Aorta (tissue), 5 donors: ENCODE measurements at places on chromosomes 5 and 9.

DNA sequence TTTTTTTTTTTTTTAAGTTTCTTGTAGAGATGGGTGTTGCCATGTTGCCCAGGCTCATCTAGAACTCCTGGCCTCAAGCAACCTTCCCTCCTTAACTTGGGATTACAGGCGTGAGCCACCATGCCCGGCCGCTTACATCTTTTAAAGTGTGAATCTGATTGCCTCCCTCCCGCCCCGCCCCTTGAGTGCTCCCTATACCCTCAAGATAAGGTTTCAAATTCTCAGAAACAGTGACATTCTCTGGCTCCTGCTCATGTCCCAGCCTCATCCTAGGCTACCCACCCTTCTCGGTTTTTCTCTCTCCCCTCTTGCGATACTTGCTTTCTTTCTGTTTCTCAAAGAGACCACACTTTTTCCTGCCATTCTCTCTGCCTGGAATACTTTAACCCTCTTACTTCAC, 12.4 kb downstream of the MORN5 start:
- H3K4me1 ChIP-seq, result no peaks in the 10 kb centered on the region
- no peaks in the 10 kb centered on the region for H3K27me3 ChIP-seq
- no peak overlapping the region for H3K4me3 ChIP-seq

- no peak for DNase-seq
- peaks cover 2% of the 10 kb centered on the region for H3K36me3 ChIP-seq
- no peaks in the 10 kb centered on the region for H3K27me3 ChIP-seq
- no peak overlapping the region for H3K27ac ChIP-seq
Observed at GRCh38 chr5:89996335-89996734, 413.2 kb downstream of the CETN3 start.

GRCh38 chr9:137682428-137683105, 63.8 kb downstream of the EHMT1 start:
- no peaks in the 10 kb centered on the region for H3K4me1 ChIP-seq
- H3K27ac ChIP-seq, result no peak overlapping the region
- H3K36me3 ChIP-seq, result no peaks in the 10 kb centered on the region
- no peaks in the 10 kb centered on the region for H3K27me3 ChIP-seq

DNA sequence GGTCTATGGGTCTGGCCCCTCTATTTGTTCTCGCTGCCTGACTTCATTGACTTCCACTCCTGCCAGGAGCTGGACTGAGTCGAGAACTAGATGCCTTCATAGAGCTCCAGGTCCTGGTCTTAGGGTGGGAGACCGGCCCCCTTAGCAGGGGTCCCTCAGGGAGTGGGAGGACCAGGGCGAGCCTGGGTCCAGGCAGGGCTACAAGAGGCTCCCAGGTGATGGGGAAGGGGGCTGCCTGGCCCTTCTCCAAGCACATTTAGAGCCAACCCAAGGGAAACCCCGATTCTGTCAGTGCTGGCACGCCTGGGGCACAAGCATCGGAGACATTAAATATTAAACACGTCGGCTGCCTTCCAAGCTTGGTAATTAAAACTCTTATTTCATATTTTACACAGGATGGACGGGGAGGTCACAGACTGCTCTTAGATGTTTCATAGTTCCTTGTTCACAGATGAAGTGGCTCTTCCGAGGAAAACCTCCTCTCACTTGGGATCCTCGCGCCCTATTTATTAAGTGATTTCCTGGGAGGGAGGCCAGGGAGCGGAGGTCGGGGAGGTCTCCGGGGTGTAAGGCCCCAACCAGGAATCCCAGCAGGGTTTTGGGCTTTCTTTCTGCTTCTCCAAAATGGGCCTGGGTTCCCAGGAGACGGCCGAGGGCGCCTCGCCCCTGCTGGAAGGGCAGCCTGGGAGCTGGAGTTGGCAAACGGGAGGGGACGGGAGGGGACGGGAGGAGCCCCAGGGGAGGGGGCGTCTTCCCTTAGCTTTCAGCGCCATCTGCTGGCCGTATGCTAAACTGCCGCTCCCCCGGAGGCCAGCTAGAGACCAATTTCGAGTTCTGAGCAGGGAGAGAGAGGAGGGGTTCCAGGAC, 23.4 kb upstream of the ZBTB43 start:
- no peaks in the 10 kb centered on the region for H3K4me1 ChIP-seq
- no peak overlapping the region for H3K27ac ChIP-seq
- no peaks in the 10 kb centered on the region for H3K27me3 ChIP-seq
- no peak overlapping the region for H3K4me3 ChIP-seq

DNA sequence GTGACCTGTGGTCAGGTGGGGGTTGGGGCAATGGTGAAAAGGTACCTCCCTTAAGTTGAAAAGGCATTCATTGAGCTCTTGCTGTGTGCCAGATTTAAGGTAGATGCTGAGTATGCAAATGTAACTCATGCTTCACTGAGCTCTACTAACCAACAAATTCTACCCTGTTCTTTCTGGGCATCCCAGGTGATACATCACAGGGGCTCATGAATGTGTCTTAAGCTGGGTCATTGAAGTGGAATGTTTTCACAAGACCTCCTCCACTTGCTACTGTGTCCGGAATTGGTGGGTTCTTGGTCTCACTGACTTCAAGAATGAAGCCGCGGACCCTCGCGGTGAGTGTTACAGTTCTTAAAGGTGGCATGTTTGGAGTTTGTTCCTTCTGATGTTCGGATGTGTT, 362.8 kb upstream of the ZNF462 start:
- no peaks in the 10 kb centered on the region for H3K36me3 ChIP-seq
- H3K27ac ChIP-seq, result no peak overlapping the region
- no peaks in the 10 kb centered on the region for H3K4me1 ChIP-seq
- no peaks in the 10 kb centered on the region for H3K27me3 ChIP-seq

- peak overlapping the region; percentile 30 for H3K4me3 ChIP-seq
- H3K4me1 ChIP-seq, result peaks cover 3% of the 10 kb centered on the region
- no peak for DNase-seq
- H3K27me3 ChIP-seq, result no peaks in the 10 kb centered on the region
- peak overlapping the region; percentile 92 for H3K27ac ChIP-seq
Observed at GRCh38 chr9:128099231-128099931, 28.1 kb downstream of the PTGES2 start.

DNA sequence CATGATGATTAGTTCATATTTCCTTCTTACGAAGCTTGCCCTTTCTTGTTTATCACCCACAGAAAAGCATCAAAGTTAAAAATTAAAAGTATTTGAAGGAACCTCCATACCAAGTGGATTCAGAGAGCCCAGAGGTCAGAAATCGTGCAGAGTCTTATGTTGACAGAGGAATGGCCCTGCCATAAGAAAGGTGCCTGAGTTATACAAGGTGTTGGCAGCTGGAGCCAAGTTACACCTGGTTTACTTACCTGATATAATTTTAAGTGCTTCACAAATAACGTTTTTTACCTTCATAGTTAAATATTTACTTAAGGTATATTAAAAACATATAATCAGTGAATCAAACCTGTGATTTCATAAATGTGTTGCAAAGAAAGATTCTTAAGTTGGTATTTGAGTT, 42.3 kb upstream of the DHFR start:
- no peaks in the 10 kb centered on the region for H3K4me1 ChIP-seq
- H3K4me3 ChIP-seq, result no peak overlapping the region
- no peaks in the 10 kb centered on the region for H3K27me3 ChIP-seq
- H3K27ac ChIP-seq, result no peak overlapping the region
- DNase-seq, result no peak

- peaks cover 6% of the 10 kb centered on the region for H3K4me1 ChIP-seq
- H3K4me3 ChIP-seq, result no peak overlapping the region
- no peaks in the 10 kb centered on the region for H3K27me3 ChIP-seq
Observed at GRCh38 chr5:143054480-143054941, 284.3 kb downstream of the ARHGAP26 start.

DNA sequence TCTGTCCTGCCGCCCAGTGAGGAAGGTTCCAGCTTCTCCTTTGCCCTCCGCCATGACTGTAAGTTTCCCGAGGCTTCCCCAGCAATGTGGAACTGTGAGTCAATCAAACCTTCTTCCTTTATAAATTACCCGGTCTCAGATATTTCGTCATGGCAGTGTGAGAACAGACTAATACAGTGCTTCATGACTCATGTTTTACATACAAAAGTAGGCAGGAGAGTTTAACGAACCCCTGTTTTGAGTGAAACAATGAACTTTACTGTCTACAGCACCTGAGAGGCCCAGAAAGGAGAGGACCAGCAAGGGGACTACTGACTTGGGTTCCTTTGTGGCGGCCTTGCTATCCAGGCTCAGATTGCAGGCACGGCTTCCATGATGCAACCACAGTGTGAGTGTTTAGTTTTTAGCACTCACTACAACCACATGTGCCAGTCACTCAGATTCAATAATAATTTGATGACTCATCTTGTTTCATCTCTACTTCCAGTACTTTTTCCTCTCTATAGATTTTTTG, 139.1 kb upstream of the CLINT1 start:
- H3K27ac ChIP-seq, result no peak overlapping the region
- H3K27me3 ChIP-seq, result no peaks in the 10 kb centered on the region
- no peaks in the 10 kb centered on the region for H3K4me1 ChIP-seq
- DNase-seq, result no peak

DNA sequence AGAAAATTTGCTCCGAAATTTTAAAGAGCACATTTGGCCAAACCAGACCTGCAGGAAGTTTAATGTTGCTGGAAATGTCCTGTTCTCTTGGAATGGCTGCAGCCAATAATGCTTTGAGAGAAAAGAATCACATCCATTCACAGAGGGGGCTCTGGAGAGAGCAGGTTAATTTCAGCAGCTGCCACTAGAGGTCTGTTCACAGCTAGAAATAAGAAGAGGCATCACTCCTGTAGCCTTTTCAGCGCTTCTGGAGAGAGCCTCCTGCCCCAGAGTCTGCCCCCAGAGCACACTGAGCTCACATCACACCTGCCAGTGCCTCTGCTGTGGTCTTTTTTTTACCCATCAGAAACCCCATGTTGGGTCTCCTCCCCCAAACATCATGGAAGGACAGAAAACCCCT, 124.8 kb upstream of the RAD23B start:
- H3K27me3 ChIP-seq, result no peaks in the 10 kb centered on the region
- no peaks in the 10 kb centered on the region for H3K36me3 ChIP-seq
- DNase-seq, result no peak
- H3K4me1 ChIP-seq, result no peaks in the 10 kb centered on the region

DNA sequence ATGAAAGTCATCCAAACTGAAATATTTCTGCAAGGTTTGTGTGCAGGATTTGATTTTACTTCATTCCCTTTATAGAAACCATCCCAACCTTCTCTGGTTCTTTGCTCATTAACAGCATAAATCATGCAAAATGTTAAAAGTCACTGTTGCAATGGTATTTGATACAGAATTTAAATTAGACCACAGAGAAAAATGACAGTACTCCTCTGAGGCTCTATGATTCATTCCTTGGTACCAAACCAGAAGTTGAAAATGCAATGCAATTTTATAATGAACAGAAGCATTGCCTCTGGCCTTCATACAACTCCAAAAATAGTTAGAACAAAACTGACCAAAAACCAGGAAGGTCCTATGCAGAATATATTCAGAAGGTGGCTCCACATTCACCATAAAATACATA, 607.1 kb downstream of the TLE1 start:
- H3K4me3 ChIP-seq, result no peak overlapping the region
- H3K27me3 ChIP-seq, result no peaks in the 10 kb centered on the region
- no peak for DNase-seq
- H3K27ac ChIP-seq, result no peak overlapping the region
- no peaks in the 10 kb centered on the region for H3K36me3 ChIP-seq

- H3K27ac ChIP-seq, result peak overlapping the region; percentile 88
- H3K27me3 ChIP-seq, result no peaks in the 10 kb centered on the region
- H3K4me3 ChIP-seq, result no peak overlapping the region
- DNase-seq, result no peak
- peaks cover 4% of the 10 kb centered on the region for H3K4me1 ChIP-seq
Observed at GRCh38 chr9:94951324-94952135, 225.0 kb downstream of the AOPEP start.

DNA sequence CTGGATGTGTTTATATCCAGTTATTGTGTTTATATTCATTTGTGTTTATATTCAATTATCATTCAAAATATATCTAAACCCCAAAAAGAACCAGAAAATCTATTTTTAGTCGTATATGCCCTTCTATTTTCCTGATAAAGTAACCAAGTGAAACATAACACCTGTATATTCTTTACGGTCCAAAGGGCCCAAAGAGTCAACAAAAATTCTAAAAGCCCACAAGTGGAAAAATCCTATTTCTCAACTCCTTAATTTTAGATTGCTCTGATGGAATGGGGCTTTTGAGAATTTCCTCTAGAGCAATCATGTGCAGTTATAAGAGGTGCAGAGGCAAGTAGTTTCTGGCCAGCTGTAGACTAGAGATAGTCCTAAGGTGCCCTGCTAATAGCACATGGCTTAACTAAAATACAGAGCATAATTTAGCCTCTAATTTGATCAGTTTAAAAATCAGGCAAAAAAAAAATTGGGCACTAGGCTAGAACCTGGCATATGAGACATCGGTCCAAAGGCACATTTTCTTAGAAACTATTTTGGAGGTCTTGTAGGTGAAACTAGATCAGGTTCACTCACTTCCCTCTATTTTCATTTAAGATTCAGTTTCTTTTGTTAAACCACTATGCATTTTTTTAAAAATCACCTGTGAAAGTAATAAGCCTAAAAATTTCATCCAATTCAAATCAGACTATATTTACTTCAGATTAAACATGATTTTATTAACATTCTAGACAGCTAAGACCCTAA, 256.0 kb downstream of the FBXL17 start:
- H3K27me3 ChIP-seq, result no peaks in the 10 kb centered on the region
- H3K4me1 ChIP-seq, result no peaks in the 10 kb centered on the region
- no peak overlapping the region for H3K4me3 ChIP-seq
- H3K36me3 ChIP-seq, result no peaks in the 10 kb centered on the region
- DNase-seq, result no peak
- H3K27ac ChIP-seq, result no peak overlapping the region

DNA sequence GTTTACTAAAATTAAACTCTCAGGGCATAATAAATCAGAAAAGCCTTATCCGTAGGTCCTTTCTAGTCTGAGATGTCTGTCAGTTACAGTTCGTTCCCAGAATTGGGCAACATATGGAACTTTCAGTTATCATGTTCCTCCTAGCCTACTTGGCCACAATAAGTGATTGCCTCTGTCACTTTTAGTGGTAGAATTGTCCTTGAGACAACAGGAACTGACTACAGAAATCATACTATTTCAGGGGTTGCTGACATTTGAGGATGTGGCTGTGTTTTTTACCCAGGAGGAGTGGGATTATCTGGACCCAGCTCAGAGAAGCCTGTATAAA, 956 bp downstream of the ZNF189 start:
- no peak overlapping the region for H3K27ac ChIP-seq
- H3K4me1 ChIP-seq, result no peaks in the 10 kb centered on the region
- peak overlapping the region; percentile 91 for H3K4me3 ChIP-seq
- DNase-seq, result no peak

- no peaks in the 10 kb centered on the region for H3K36me3 ChIP-seq
- H3K4me1 ChIP-seq, result peaks cover 2% of the 10 kb centered on the region
- H3K4me3 ChIP-seq, result no peak overlapping the region
- no peak for DNase-seq
- H3K27ac ChIP-seq, result no peak overlapping the region
Observed at GRCh38 chr5:60365001-60365400, 335.0 kb downstream of the DEPDC1B start.

DNA sequence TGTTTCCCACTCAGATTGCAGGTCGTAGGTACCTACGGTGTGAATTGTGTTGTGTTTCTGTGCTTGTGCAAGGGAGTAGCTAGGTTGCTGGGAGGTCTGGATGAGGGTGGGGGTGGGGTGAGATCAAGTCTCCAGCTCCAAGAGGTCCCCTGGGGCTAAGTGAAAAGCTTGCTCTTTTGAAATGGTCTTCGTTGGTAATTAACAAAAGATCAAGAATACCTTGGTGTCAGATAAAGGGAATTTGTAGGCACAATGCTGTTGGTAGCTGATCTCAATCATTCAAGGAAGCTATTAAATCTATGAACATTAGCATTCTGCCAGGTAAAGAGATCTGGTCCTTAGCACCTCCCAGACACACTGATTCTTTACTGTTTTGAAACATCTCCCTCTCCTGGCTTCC, 928 bp upstream of the PCDHGC4 start:
- no peaks in the 10 kb centered on the region for H3K27me3 ChIP-seq
- no peaks in the 10 kb centered on the region for H3K36me3 ChIP-seq
- no peak overlapping the region for H3K4me3 ChIP-seq
- no peak for DNase-seq
- H3K27ac ChIP-seq, result no peak overlapping the region
